ENCODE measurements at places on chromosomes 4 and X.

DNA sequence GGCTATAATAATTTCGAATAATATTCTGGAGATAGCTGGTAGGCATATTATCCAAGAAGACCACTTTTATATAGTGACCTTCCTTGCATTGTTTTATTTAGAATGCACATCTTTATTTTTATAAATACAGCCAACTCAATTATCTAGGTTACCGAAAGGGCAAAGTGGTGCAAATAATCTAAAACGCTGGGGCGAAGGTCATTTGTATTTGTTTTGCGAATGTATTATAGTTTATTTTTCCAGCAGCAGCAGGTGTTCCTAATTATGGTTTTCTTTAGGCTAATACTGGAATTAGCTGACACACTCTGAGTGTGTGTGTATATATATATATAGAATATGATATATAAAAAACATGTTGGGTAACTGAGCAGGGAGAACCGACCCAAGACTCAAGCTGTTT is 48.1 kb upstream of the RAP2C start:
- no peaks in the 10 kb centered on the region for H3K36me3 ChIP-seq
- no peak overlapping the region for H3K4me3 ChIP-seq
- H3K27me3 ChIP-seq, result no peaks in the 10 kb centered on the region

- no peak overlapping the region for H3K4me3 ChIP-seq
- no peak for DNase-seq
- no peaks in the 10 kb centered on the region for H3K4me1 ChIP-seq
- H3K27ac ChIP-seq, result no peak overlapping the region
- no peaks in the 10 kb centered on the region for H3K27me3 ChIP-seq
These were observed 395.5 kb upstream of the BOD1L1 start for GRCh38 chr4:14023036-14023435.

GRCh38 chr4:26839534-26839951 is 21.1 kb upstream of the STIM2 start:
- H3K36me3 ChIP-seq, result no peaks in the 10 kb centered on the region
- H3K27ac ChIP-seq, result no peak overlapping the region
- H3K27me3 ChIP-seq, result no peaks in the 10 kb centered on the region

DNA sequence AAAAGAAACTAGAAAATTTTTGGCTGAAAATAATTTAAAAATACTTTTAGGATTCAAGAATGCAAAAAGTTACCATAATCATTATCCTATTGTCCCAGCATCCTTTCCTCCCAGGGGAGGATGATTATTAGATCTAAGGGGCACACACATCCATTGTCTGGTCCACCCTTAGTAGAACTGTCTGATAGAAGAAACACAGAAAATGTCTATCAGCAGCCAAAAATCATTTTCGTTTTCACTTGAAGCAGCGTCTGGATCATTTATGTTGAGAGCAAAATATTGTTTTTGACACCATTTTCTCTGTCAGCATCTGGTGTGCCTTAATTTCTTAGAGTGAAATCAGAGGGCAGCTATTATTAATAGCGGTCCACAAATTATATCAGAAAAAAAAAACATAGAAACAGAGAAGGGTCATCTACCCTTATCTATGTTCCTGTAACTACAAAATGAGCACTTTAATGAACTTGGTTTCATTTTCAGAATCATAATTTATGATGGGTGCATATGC is 446.3 kb downstream of the TRAM1L1 start:
- no peak overlapping the region for H3K27ac ChIP-seq
- H3K36me3 ChIP-seq, result no peaks in the 10 kb centered on the region
- DNase-seq, result no peak
- H3K4me1 ChIP-seq, result no peaks in the 10 kb centered on the region
- no peaks in the 10 kb centered on the region for H3K27me3 ChIP-seq

GRCh38 chr4:143771269-143771668 is 70.8 kb upstream of the FREM3 start:
- no peaks in the 10 kb centered on the region for H3K36me3 ChIP-seq
- DNase-seq, result no peak
- no peak overlapping the region for H3K27ac ChIP-seq
- no peak overlapping the region for H3K4me3 ChIP-seq
- no peaks in the 10 kb centered on the region for H3K4me1 ChIP-seq

DNA sequence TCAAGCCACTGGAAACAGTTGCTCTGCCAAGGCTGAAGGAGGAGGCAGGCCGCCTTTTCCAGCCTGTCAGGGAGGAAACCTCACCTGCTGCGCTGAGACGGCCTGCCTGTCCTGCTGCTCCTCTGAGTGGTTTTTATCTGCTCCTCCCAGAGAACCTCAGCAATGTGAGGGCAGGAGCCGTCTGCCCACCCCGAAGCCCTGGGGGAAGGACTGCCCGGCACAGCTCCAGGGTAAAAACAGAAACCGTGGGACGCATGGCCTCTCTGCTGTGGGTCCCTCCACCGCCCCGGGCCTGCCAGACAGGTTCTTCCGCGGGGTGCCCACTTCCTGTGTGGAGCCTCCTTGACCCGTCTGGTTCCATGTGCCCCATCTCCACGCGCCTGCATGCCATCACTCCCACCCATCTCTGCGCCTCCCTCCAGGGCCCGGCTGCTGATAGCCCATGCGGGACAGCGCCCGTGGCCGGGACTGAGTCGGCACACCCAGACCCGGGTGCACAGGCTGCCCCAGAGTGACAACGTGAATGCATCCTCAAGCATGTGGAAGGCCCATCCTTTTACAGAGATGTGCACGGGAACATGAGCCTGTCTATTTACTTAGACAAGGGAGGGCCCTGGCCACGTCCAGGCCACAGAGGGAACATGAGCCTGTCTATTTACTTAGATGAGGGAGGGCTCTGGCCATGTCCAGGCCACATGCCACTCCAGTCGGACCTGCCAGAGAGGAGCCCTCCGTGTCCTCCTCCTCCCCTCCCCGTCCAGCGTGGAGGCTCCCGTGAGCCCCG is 4.0 kb upstream of the SLC49A3 start:
- peaks cover 8% of the 10 kb centered on the region for H3K4me1 ChIP-seq
- no peaks in the 10 kb centered on the region for H3K36me3 ChIP-seq
- no peak for DNase-seq
- no peak overlapping the region for H3K4me3 ChIP-seq

DNA sequence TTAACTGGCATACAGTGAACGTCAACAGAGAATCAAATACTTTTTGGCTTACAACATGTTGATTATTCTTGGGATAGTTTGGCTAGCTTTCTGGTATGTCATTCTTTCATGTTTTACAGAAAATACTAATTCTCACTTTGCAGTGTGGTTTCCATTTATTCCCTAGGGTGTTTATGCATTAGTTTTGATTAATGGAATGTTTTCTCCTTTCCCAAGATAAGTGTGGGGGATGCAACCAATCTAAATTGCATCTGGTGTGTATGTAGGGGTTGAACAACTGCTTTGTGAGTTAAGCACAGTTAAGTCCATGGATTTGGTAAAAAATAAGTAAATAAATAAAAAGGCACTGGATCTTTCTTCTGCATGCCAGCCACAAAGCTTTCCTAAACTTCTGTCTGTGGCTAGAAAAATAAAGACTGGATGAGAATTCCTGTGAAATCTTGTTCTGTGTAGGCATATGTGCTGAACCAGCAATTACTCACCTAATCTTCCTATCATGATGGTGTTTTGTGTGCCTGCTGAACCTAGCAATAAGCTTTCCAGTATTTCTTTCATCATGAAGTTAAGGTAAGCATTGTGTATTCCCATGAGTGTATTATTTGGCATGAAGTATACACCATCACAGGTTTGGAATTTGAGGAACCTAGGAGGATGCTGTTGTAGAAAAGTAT is 50.6 kb upstream of the TENM3 start:
- no peaks in the 10 kb centered on the region for H3K36me3 ChIP-seq
- no peak for DNase-seq
- no peak overlapping the region for H3K27ac ChIP-seq
- 0 out of 2 replicates have a peak, but pooled peaks cover 5% of the 10 kb centered on the region for H3K4me1 ChIP-seq

- no peak for DNase-seq
- H3K27me3 ChIP-seq, result no peaks in the 10 kb centered on the region
- no peak overlapping the region for H3K27ac ChIP-seq
- no peaks in the 10 kb centered on the region for H3K36me3 ChIP-seq
- no peak overlapping the region for H3K4me3 ChIP-seq
These were observed 793.0 kb downstream of the RAB28 start for GRCh38 chr4:12691168-12691567.

Measured in GM23338 (cell line).